ENCODE measurements at places on chromosomes 4 and X.

DNA sequence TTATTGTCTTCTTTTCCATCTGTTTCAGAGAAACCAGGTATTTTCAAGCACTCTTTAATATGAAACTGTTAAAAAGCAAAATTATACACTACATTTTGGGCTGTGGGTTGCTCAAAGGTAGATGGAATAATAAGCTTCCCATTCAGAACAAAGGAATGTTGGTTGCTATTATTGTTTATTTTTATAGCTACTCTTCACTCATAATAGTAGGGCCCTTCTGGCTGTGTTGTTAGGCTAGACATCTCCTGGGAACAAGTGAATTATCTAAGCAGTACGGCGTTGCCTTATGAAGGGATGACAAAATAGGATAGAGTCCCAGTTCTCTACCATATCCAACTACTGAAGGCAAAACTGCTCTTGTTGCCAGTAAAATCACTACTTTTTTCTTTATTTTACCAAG lies 34.2 kb downstream of the TENM3 start:
- DNase-seq: no peak

DNA sequence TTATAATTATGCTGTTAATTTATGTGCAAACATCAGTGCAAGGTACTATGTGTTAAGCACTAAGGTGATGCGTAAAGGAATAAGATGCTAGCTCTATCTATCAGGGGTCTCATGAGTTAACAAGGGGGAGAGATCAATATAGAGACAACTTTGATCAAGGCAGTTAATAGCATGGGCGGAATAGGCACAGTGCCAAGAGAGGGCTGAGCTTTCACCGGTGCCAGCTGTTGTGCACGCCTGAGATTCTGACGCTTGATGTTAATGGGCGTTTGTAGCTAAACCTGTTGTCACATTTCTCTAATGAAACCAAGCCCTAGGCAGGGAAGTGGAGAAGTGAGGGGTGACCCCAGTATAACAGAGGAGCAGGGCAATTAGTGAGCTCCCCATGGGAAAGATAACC lies 86.0 kb upstream of the NMU start:
- no peak for DNase-seq

- no peak for DNase-seq
Measured at GRCh38 chr4:121242188-121242750, 78.1 kb upstream of the TNIP3 start.

DNA sequence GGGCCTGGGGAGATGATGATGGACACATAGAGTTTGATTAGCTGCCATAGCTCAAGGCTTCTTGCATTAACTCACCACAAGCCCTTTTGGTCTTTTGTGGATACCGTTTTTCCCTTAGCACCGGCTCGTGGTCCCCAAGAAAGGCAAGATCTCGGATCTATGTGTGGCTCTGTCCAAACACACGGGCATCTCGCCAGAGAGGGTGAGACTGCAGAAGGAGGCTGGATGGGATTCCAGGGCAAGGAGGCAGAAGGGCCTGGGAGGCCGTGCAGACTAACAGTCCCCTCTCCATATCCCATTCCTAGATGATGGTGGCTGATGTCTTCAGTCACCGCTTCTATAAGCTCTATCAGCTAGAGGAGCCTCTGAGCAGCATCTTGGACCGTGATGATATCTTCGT lies 9.5 kb downstream of the USP11 start:
- no peak for DNase-seq

All from stimulated activated CD8-positive, alpha-beta memory T cell treated with anti-CD3 and anti-CD28 coated beads, Interleukin-4, amount 100 ng/mL, for 24 hours (primary cell).